ENCODE measurements at places on chromosomes 6 and 20.

DNA sequence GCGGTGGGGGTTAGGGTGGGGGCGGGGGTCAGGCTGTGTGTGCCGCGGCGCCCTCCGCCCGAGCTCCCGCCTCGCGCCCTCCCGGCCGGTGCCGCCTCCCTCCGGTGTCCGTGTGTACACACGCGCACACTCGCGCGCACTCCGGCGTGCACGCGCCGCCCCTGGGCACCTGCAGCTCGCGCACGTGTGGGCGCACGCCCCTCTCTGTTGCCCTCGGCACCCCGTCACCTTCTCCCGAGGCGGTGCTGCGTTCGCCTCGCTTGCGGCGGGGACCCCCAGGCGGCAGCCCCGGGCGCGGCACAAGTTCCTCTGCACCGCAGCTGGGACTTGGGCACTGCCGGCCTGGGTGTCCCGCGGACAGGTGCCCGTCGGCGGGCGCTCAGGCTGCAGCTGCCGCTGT is 525 bp downstream of the MACROD2 start:
- no peak for DNase-seq

GRCh38 chr6:35178932-35179832 is 34.6 kb upstream of the SCUBE3 start:
- DNase-seq: no peak

DNA sequence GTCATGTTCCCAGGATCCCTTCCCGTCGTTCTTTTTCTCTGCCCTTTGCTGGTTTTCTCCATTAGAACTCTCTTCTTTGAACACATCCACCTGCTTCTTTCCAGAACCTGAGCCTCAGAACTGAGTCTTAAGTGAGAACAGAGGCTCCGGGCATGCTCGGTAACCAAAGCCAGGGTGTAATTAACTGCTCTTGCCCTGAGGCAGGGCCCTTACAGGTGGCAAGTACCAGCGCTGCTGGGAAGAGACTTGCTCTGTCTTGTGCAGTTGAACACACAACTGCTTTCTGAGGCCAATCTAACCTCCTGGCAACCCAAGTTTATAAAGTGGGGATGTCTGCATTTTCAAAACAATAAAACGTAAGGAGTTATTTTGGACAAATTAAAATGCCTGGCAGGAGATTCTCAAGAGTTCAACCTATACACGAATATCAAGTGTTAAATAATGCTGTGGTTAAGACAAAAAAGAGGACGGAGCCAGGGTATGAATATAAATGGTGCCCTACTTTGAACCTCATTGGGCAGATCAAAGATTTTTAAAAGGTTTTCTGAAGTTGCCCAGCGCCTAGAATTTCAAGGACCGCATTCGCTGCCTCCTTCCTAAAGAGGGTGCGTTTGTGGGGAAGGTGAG is 12.4 kb upstream of the DEK start:
- no peak for DNase-seq

DNA sequence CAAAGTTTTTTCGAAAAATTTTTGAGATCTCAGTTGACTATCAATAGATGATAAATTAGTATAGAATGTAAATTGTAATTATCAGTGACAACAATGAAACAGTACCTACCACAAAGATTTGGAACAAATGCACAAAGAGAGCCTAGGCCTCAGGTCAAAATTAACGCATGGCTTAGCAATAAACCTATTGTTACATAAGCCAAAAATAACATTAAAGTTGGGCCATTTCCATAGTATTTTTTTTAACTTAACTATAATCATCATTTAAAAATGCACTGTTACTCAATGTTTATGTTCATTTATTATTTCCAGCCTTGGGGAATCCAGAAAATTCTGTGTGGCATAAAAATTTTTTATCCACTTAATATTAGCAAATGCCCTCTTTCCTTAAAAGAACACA is 117.0 kb downstream of the EPB41L2 start:
- DNase-seq: no peak

GRCh38 chr20:11901127-11901526 is 16.6 kb upstream of the BTBD3 start:
- DNase-seq: no peak

DNA sequence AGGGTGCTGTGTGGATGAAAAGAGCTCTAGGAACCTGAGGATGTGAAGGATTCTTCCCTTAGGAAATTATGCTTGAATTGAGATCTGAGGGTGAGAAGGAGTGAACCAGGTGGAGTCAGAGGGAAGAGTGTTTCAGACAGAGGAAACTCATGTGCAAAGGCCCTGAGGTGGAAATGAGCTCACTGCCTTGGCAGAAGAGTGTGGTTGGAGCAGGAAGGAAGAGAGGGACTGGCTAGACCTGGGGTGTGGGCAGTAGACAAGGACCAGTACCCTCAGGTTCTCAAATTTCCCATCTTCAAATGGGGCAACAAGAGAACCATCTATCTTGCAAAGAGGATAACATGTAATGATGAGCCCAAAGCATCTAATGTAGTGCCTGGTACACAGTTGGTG is 24.0 kb upstream of the GTSF1L start:
- no peak for DNase-seq

GRCh38 chr20:3559637-3560036 is 88.8 kb downstream of the ATRN start:
- no peak for DNase-seq

DNA sequence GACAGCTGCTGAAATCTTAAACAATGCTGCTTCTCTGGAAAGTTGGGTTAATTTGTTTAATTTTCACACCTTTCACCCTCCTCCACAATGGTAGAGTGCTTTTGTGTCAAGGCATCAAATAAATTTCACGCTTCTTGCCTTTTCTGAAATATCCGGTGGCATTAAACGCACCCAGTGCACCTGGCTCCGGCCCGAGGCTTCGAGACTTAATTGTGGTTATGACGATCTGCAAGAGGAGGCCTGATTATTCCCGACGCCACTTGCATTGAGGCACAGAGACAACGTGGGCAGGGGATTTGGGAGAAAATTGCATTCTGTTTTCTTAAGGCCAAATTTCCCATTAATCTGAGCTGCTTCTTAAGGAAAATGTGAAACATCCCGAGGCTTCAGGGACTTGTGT is 152.2 kb downstream of the CDH4 start:
- no peak for DNase-seq

GRCh38 chr6:74879234-74879633 is 326.6 kb downstream of the COL12A1 start:
- no peak for DNase-seq

DNA sequence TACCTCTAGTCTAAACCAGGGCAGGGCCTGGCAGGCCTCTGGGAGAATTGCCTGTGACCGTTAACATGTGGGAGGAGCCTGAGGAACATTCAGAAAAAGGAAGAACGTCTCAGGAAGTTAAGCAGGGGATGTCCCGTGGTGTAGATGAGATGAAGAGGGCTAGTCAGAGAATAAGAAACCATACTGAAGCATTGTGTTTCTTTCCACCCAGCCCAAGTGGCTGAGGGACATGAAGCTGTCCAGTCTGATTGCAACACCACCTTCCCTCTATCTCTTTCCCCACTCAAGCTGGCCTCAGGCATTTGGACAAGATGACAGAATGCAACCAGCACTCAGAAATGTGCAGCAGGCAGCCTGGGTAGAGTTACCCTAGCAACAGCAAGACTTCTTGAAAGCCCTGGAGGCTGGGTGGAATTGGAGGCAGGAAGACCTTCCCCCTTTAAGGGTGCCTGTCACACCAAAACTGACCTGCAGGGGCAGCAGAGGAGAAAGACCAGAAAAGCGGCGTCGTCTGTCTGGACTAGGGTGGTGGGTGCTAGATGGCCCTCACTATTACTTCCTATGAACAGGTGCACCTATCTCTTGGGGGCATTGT is 186.1 kb downstream of the UNC5CL start:
- no peak for DNase-seq

DNA sequence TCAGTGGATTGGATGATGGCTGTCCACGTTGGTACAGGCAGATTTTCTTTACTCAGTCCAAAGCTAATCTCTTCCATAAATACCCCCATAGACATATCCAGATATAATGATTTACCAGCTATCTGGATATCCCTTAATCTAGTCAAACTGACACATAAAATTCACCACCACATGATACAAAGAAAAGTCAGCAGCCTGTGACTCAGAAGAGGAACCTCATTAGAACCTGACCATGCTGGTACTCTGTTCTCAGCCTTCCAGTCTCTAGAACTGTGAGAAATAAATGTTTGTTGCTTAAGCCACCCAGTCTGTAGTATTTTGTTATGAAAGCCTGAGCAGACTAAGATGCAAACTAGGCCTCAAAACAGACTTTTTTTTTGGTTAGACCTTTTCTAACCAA is 431.3 kb upstream of the RNF217 start:
- DNase-seq: no peak

GRCh38 chr20:60857708-60858107 is 394.4 kb upstream of the CDH4 start:
- no peak for DNase-seq

DNA sequence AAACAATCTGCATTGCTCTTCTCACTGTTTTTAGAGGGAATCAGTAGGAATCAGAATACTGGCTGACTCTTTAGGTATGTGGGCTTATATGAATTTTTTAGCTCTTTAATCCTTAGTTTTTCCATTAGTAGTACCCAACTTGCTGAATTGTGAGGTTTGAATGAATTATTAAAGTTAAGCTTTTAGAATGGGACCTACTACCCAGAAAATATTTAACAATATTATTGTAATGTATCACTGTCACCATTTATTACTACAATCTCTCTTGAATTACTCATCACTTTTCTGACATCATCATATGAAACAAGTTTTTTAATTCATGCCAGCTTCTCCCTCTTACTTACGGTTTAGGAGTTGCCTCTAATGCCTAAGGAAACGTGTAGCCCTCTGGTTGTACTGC is 212.7 kb downstream of the BCKDHB start:
- DNase-seq: no peak

GRCh38 chr6:76779068-76779467 is 684.2 kb downstream of the HTR1B start:
- no peak for DNase-seq

DNA sequence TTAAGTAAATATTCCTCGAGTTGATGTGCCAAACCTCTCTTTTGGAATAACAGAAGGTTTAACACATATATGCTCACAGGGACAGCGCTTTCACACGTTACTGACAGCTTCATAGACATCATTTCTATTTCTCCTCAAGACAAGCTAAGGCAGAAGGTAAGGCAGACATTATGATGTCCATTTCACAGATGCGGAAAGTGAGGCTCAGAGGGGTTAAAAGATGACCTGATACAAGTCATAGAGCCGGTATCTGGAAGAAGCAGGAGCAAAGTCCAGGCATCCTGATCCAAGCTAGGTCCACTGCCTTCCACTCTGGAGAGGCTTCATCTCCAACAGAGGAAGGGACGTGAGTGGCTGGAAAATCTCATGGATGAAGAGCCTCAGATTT is 86.7 kb downstream of the FOXC1 start:
- no peak for DNase-seq

DNA sequence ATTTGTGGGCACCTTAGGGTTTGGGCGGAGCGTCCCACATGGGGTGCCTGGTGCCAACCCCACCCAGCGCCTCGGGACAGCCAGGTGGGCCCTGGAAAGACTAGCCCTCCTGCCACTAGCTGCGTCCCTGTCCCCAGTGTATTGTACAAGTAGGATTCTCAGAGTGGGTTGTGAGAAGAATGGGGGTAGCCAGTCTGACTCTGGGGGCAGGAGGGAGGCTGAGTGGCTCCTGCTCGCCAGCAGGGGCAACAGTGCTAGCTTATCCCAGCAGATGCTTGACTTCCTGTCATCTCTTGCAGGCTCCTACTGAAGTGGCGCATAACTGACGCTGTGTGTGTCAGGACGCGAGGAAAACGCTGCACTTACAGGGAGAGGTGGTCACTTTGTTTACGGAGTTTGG is 9.3 kb downstream of the PSMA7 start:
- DNase-seq: no peak

- no peak for DNase-seq
Observed at GRCh38 chr20:11376420-11376819, 541.3 kb upstream of the BTBD3 start.

- no peak for DNase-seq
Observed at GRCh38 chr6:110035321-110035720, 57.2 kb downstream of the GPR6 start.

DNA sequence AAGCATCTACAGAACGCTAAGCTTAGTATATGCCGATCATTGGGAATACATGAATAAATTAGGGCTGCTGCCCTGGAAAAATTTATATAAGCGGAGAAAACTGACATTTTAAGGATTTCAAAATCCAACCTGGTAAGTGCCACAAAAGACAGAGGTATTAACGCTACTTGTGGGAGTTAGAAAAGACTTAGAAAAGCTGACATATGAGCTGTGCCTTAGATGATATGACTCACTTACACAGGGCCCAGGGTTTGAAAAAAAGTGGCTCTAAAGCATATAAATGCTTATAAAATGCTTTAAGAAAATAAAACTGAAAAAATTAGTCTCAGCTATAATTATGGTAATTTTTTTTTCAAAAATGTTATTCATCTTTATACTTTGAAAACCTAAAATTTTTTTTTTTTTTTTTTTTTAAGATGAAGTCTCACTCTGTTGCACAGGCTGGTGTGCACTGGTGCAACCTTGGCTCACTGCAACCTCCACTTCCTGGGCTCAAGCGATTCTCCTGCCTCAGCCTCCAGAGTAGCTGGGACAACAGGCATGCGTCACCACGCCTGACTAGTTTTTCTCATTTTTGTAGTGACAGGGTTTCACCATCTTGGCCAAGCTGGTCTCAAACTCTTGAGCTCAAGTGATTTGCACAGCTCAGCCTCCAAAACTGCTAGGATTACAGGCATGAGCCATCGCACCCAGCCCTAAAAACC is 25.7 kb downstream of the EPB41L2 start:
- no peak for DNase-seq

DNA sequence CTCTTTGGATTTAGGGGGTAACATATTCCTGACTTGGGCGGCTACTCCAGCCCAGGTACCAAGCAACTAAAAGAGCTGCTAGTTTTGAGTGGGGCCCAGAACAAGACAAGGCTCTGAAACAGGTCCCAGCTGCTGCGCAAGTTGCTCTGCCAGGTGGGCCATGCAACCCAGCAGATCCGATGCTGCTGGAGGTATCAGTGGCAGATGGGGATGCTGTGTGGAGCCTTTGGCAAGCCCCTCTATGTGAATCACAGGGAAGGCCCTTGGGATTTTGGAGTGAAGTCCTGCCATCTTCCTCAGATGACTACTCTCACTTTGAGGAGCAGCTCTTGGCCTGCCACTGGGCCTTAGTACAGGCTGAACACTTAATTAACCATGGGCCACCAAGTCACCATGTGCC is 43.7 kb upstream of the VSX1 start:
- DNase-seq: no peak

GRCh38 chr6:32382757-32383420 is 11.2 kb upstream of the TSBP1 start:
- no peak for DNase-seq
